ENCODE measurements at places on chromosomes 11 and 22. TPM values are rescaled to one million over a fixed set of nuclear protein-coding genes. Genes with fewer than 3 reads are reported as not detected.

NUDT22 gene
- total RNA-seq = 40.8 TPM

RBX1 gene
- total RNA-seq = 75.5 TPM

CYB5R2 gene
- total RNA-seq = 15.1 TPM

DNA sequence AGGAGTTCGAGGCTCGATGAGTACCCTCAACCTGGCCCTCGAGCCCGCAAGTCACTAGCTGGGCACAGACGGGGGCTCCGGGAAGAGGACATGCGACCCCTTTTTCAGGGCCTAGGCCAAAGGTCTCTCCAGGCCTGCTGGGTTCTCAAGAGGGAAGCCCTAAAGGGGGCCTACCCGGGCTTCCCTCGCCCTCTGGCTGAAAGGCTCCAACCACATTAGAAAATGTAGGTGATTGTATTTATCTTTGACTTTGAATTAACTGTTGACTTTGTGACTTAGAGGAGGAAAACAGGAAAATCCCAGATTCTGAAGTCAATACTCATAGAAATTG lies 7.3 kb upstream of the PAX6 start:
- H3K27me3 ChIP-seq = peaks cover 97% of the 10 kb centered on the region
- peak overlapping the region; percentile 78 for H3K4me3 ChIP-seq
- no peak overlapping the region for H3K27ac ChIP-seq
- no peak for DNase-seq

FOLR1 gene
- total RNA-seq = not detected
